ENCODE measurements at places on chromosomes 3 and 15.

GRCh38 chr3:174440253-174440701, 418.9 kb upstream of the NAALADL2 start:
- DNase-seq, result no peak

GRCh38 chr3:112561484-112561733, 353 bp downstream of the ATG3 start:
- DNase-seq, result no peak

DNA sequence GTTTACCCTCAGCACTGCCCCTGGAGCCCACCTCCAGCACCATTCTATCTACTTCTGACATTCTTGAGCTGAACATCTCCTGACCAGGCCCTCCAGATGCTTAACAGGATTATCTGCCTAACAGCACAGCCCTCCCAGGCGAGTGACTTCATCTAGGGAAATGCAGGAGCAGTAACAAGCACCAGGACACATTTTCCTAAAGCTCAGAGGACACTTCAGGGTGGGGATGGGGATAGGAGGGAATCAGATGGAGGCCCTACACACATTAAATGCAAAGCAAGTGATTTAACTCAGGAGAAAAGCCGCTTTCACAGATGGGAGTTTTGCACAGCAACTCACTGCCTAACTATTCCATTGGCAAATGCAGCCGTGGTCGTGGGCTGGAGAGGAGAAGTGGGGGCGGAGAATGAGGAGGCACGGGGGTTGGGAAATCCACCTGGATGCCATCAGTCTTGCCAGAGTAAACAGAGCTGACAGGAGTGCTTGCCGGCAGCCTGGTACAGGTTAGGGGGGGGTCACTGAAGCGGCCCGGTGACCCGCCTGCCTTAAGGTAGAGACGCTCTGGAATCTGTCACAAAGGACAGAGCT, 21.3 kb upstream of the BNC1 start:
- DNase-seq, result peak; percentile 78

DNA sequence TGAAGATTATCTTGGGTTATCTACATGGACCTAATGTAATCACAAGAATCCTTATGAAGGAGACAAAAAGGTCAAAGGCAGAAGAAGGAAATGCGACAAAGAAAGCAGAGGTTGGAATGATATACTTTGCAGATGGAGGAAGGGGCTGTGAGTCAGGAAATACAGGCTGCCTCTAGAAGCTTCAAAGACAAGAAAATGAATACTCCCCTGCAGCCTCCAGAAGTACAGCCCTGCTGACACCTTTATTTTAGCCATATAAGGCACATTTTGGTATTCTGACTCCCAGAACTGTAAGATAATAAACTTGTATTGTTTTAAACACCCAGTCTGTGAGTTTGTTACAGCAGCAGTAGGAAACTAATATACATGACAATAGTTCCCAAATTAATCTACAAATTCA, 58.6 kb downstream of the SIDT1 start:
- DNase-seq, result no peak

Measured in stomach (tissue), 19 donors.